ENCODE measurements at places on chromosomes 6 and 20. TPM values are rescaled to one million over a fixed set of nuclear protein-coding genes. Genes with fewer than 3 reads are reported as not detected.

Gene CST11
- total RNA-seq, result not detected

Gene UST
- total RNA-seq, result 0.28 TPM

Gene FAM209B
- 0.33 TPM for total RNA-seq

Gene CLDN20
- total RNA-seq, result not detected

Gene CTAGE9
- not detected for total RNA-seq

Gene RAET1L
- not detected for total RNA-seq

Gene TOX2
- 1.5 TPM for total RNA-seq

Gene BPIFB4
- total RNA-seq, result not detected

Gene MYH7B
- total RNA-seq, result 0.17 TPM

Gene DEFB132
- not detected for total RNA-seq

Gene NUS1
- 22.2 TPM for total RNA-seq

Gene SUPT3H
- total RNA-seq, result 5.4 TPM

Gene RIN2
- 88.0 TPM for total RNA-seq

Gene BFSP1
- total RNA-seq, result 1.9 TPM

Gene SMPDL3A
- total RNA-seq, result 6.3 TPM

Gene SNAP25
- total RNA-seq, result not detected

Gene OR2B6
- total RNA-seq, result not detected

Gene PEDS1
- 20.8 TPM for total RNA-seq

Gene CAP2
- 2.6 TPM for total RNA-seq

Gene SLC44A4
- 0.17 TPM for total RNA-seq

Gene ABHD12
- 38.2 TPM for total RNA-seq

Gene DPPA5
- not detected for total RNA-seq

Gene PI3
- total RNA-seq, result not detected

Gene SLC4A11
- 14.9 TPM for total RNA-seq

Gene EYS
- total RNA-seq, result not detected

Data from dermis blood vessel endothelial cell (primary cell).